ENCODE measurements at places on chromosomes 13 and 19.

DNA sequence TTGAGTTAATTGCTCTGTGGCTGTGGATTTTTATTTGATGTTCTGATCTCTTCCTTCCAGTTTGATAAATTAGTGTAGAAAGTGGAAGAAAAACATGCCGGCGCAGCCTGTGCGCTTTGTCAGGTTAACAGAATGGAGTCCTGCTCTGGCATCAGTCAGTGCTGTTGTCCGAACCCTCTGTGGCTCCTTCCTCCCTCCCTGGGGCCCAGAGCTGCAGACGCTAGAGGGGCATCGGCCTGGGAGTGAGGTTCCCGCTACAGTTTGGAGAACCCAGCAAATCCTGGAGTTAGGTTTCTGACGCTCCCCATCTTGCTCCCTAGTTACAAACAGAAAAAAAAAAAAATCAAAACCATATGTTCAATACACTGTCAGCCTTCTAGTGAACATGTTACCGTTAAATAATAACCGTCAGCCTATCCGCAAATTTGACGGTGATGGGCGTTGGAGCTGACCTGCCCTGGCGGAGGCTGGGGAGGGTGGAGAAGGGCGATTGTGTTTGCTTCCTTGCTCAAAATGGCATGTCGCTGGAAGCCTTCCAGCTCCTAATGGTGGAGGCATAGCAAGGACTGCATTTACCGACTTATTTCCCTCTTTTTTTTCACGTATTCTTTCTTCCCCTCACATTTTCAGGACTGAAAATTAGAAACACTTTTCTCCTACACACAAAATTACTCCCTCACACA lies 13.6 kb downstream of the MBNL2 start:
- DNase-seq, result no peak

DNA sequence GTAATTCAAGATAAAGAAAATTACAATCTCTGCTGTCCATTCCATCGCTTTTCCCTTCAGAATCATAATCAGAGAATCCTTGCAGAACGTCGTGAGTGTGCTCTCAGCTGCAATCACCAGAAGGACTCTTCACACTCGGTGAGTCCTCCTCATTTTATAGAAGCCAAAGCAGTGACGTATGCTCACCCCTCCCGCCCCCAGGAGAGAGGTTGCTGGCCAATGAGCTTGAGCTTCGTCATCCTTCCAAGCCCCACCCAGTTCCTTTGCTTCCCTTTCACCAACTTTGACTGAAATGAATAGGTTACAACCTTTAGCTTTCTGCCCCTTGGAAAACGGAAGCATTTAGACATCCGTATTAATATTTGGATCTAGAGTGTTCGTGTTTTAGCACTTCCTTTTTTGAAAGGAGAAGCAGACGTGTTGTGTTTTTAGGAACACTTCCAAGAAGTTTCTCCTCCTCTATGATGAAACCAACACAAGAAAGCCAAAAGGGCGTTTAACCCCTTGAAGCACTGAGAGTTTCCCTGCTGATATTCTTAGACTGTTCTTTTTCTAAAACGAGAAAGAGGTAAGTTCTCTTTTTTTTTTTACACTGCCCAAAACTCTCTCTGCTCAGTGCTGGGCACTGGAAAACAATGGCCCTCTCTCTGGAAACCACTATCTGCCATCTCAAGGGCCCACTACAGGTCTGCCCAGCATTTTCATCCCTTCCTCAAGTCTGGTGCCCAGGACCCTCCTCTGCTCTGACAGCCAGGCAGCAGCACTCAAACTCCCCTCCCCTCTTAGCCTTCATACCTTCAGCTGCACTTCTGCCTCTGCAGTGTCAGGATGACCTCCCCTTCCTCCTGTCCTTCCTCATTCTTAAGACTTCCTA lies 44.3 kb upstream of the CEACAM21 start:
- DNase-seq, result peak; percentile 55

- no peak for DNase-seq
Observed at GRCh38 chr13:27466513-27466912, 16.1 kb upstream of the MTIF3 start.

DNA sequence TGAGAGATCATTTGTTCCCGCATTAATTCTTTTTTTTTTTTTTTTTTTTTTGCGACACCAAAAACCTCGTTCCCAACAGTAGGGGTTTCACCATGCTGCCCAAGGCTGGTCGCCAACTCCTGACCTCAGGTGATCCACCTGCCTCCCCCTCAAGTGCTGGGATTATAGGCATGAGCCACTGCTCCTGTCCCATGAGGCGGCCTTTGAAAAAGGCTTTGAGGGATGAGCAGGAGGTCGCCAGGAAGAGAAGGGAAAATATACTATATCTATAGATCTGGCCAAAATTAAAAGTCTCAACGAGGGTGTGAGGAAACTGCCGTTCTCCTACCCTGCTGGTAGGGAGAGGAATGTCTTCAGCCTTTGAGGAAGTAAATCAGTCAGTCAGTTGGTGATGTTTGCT lies 26.2 kb downstream of the ZNF473 start:
- no peak for DNase-seq

GRCh38 chr13:44592216-44592847 lies 16.2 kb upstream of the TSC22D1 start:
- no peak for DNase-seq

GRCh38 chr13:110572778-110573118 lies 11.2 kb upstream of the RAB20 start:
- no peak for DNase-seq

DNA sequence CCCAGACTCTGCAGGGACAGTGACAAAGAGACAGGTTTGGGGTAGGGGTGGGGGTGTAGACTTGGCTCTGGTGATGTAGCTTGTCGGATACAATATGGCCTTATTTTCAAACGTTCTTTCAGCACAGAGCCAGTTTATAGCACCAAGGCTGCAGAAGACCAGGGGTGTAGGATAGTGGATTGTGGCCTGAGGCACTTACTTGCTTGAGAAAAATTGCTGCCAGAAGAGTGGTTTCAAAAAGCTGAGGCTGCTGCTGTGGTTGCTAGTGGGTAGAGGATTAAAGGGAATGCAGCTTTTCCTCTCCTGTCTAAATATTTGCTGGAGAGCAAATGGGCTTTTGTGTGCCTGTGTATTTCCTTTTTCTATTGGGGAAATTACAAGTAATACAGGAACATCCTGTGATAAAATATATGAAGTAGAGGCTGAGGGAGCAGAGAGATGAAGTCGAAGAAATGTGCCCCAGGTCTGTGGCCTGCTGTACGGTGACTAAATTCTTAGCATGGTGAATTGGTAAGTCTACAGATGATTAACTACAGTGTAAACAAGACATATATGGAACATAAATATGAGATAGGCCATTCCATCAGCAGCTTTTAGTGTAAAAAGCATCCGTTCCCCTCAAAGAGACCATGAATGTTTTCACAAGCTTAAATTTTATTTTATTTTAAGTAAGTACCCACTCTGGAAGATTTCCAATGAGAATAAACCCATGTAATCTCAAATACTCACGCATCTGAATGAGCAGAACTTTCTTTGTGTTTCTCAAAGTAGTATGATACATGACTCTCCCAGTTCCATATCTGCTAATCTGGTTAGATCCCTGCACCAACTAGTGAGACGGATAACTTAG lies 112.9 kb downstream of the LRCH1 start:
- no peak for DNase-seq

All from prostate gland (tissue), 2 donors.